ENCODE measurements at places on chromosomes 4 and X.
A peak's percentile ranks its signal among the peaks of the same experiment; 100 is the strongest.

- DNase-seq, result no peak
Observed at GRCh38 chr4:183470821-183471220, 26.4 kb downstream of the CDKN2AIP start.

- no peak for DNase-seq
Observed at GRCh38 chrX:119007189-119007770, 32.9 kb downstream of the LONRF3 start.

- DNase-seq, result peak; percentile 80
Observed at GRCh38 chrX:118726887-118727685, at the start of gene IL13RA1. TSS of gene IL13RA1 (plus strand) at chrX:118727606. CDS start at chrX:118727639, 33 bp downstream.

- no peak for DNase-seq
Observed at GRCh38 chr4:1038948-1039492, 27.6 kb downstream of the FGFRL1 start.

DNA sequence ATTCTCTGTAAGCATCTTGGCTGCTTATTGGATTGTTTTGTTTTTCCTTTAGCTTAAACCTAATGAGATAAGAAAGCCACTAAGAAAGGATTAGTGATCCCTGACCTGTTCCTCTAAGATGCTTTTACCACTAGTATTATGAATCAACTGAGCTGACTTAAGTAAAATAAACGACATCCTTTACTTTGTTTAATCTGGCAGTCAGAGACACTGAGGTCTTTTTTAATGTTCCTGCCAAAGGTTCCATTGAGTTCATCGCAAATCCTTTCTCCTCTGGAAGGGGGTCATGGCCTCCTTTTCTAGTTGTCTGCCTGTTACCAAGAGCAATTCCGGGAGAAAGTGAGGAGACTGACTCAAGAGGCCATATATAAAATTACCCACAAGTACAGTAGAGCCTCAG is 1038.3 kb upstream of the SLIT2 start:
- no peak for DNase-seq

DNA sequence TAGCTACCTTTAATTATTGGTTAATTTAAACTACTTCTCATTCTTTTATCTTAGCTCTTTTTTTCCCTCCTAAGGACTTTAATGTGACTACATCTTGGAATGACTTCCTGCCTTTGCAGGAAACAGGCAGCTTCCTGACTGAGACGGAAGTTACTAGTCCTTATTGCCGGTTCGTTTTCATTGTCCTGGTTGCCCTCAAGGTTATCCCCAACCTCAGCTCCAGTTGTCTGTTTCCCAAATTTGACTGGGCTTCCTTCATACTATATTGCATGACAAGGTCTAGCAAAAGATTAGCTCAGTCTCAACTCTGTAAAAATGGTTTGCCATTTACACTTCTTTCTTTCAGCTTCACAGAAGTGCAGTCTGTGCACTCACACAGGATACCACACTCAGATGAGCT is 109.9 kb upstream of the DDX53 start:
- DNase-seq, result no peak

DNA sequence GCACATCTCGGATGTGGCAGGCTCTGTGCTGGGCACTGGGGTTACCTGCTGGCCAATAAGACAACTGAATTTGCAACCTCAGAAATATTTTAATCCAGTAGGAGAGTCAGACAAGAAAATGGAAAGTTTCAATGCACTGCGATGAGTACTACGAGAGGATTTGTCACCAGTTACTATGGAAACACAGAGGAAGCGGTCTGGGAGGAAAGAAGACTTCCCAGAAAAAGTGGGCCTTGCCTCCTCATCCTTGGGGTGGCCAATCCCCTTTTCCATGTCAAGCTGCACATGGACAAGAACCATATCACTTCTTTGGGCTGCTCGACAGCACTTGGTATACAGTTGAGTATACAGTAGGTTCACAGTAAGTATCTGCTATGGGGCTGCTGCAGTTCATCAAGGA is 67.6 kb downstream of the FAM184B start:
- DNase-seq, result no peak

- DNase-seq, result no peak
Observed at GRCh38 chr4:112172180-112172579, 26.9 kb downstream of the FAM241A start.

GRCh38 chr4:27218013-27218412 is 357.4 kb downstream of the STIM2 start:
- DNase-seq, result no peak

DNA sequence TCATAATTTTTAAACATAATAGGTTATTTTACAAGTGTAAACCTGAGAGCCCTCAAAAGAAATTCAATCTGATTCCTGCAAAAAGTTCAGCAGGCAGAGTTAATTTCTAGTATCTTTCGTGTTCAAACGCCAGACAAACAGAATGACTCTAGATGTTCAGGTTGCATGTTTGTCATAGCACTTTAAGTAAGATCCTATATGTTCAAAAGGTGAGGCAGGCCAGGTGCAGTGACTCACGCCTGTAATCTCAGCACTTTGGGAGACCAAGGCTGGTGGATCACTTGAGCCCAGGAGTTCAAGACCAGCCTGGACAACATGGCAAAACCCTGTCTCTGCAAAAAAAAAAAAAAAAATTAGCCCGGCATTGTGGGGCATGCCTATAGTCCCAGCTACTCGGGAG is 1.1 kb upstream of the RASSF6 start:
- DNase-seq, result no peak

DNA sequence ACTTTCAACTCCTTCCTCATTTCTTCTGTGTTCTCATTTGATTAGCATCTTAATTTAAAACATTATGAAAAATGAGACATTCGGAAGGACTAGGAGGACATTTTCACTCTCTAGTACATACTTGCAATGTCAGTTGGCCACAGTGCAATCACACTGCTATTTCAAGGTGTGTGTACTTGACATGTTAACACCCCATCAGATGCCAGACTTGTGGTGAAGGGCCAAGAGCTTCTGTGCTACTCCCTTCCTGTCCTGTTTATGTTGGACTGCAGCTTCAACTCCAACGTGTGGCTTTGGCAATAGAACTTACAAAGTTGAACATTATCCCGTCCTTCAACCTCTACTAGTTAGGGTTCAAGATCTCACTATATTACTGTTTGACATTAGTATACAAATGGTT is 221.0 kb downstream of the PALLD start:
- DNase-seq, result no peak

GRCh38 chrX:45258731-45259402 is 58.2 kb upstream of the DIPK2B start:
- DNase-seq, result no peak

DNA sequence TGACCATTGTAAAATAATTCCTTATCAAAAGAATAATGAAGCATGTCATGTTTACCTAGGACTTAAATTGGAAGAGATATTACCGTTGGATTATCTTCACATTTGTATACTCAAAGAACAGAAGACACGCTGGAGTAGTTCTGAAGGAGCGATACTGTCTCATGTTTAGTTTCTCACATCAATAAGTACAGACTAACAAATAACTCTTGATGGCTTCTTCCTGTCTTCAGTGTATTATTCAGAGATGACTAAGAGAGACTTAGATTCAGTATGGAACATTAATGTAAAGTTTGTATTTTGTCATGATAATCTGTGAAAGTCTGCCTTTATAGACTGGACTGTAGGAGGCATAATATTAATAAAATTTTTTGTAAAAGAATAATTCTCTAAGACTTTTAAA is 72.7 kb downstream of the SPRY1 start:
- DNase-seq, result no peak

- DNase-seq, result no peak
Observed at GRCh38 chr4:68267433-68267944, 22.0 kb upstream of the TMPRSS11B start.

DNA sequence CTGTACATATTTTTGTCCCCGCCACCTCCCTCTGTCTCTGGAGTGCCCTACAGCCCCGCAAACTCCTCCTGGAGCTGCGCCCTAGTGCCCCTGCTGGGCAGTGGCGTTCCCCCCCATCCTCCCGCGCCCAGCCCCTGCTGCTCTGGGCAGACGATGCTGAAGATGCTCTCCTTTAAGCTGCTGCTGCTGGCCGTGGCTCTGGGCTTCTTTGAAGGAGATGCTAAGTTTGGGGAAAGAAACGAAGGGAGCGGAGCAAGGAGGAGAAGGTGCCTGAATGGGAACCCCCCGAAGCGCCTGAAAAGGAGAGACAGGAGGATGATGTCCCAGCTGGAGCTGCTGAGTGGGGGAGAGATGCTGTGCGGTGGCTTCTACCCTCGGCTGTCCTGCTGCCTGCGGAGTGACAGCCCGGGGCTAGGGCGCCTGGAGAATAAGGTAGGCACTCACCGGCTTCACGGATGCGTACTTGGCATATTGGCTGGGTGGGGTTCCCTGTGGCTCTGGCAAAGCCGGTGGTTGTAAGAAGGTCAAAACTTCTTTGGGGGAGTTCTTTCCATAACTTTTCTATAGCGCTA is 653 bp downstream of the HHIP start:
- peak; percentile 19 for DNase-seq

- DNase-seq, result no peak
Observed at GRCh38 chrX:46837558-46838485, 979 bp downstream of the RP2 start.

DNA sequence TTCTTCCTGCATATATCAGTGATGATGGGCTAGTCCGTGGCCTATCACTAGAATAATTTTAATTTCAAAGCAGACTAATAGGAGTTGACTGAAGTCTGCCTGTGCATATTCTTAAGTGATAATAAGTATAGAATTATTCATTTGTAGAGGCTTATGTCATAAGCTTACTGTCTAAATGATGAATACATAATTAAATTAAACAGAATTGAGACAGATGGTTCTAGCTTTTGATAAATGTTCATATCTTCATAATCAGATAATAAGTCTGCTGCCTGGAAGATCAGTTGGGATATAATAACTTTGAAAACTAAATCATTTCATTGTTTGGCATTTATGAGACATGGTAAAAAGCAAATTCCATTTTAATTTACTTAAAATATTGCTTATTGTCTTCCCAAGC is 1175.6 kb downstream of the TECRL start:
- no peak for DNase-seq

DNA sequence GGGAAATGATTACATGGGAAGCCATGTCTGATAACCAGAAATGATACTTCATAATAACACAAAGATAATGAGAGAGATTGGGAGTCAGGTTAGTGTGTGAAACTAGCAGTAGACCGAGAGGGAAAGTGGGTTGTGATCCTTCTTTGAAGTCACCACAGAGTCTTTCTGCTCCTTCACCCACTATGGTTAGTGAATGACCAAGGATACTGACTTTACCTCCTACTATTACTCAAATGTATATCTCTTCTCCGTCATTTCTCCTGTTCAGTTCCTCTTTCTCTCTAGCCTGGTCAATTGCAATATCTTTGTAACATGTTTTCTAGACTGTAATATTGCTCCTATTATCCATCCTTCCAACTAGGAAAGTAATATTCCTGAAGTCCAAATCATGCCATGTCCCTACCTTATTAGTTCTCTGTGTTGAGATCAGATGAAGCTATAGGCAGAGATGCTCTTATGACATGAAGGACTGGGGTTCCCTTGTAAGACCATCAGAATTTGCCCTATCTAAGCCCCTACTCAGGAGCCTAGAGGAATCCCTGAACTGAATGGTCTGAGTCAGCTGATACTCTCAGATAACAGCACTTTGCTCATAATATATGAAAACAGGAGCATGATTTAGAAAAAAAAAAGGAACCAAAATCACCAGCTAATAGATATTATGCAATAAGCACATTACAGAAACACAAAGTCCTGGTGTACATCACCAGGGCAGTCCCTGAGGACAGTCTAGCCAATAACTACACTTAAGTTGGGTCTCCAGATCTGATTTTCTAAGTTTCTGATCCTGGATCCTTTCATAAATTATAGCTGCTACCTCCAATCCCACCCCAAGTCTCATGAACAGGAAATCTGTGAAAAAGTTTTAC is 81.2 kb downstream of the SHROOM3 start:
- DNase-seq, result no peak

DNA sequence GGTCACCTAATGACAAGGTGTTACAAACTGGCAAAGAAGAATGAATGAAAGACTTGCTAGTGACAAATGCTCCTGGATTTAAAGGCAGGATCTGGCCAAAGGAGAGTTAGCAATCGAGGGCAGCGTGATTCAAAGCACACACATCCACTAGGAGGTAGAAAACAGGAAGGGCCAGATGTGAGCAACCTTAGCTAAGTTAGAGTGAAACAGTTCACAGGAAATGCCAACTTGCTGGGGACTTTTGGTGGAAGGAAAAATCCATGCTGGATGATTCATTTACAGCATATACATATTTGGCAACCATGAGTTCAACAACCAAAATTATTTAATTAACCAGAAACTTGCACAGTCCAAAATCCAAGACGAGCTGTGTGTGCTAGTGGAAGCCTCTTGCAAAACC is 276.9 kb downstream of the PTTG2 start:
- no peak for DNase-seq

DNA sequence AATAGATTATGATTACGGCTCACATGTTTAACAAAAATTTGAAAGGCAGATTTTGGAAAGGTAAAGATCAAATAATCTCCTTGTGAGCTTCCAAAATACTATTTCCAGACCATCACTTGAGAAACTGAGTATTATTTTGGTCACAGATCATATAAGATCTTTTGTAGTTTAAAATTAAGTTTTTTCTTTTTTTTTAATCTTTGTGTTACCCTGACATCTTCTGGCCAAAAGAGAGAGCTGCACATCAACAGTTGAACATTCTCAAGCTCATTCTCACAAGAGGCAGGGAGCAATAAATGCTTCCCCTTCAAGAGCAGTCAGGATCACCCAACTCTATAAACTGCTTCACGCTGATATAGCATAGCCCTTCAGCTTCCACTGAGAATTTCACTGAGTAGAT is 15.9 kb downstream of the TMEM192 start:
- no peak for DNase-seq

GRCh38 chr4:2136726-2137125 is 77.6 kb downstream of the NAT8L start:
- no peak for DNase-seq

DNA sequence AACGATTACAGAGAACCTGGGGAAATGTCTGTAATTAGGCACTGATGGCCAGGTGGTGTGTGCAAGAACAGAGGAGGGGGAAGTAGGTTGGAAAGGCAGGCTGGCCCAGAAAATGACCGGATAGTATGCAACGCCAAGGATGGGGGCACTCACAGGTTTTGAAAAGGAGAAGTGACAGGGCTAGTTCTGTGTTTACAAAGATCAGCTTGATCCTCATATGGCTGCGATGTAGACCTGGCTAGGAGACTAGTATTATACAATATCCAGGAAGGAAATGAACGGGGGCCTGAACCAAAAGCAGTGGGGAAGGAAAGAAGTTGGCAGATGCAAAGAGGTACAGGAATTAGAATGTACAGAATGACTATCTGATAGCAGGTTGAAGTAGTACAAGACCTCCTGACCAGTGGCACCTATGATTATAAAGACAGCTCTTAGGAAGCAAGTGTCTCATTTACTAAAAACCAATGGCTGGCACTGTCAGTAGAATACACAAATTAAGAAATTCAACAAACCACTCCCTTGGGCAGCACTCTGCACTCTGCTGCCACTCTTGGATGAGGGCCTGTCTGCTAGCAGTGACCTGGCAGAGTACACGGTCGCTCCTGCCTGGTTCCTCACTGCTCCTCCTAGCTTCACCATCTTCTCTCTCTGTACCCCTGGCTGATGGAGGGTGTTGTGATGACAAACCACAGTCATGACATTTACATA is 14.1 kb downstream of the MFAP3L start:
- no peak for DNase-seq
